NCI-H1092 (cell line): ENCODE measurements at places on chromosomes 2 and 18.

DNA sequence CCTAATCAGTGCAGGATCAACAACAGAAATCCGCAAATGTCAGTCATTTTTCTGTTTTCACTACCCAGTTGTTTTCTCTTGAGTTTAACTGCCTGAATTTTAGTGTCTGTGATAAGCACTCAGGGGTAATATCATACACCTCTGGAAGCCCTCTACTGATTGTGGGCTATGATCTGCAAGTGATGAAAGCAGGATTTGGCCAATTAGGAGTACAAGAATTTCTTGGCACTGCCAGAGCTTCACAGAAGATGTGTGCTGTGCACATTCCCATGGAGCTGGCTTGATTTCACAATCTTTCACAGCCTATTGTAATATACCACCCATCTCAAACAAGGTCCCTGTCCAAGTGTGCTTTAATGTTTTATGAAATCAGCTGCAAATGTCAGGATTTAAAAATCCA lies 27.3 kb upstream of the TDRD15 start:
- DNase-seq = no peak

DNA sequence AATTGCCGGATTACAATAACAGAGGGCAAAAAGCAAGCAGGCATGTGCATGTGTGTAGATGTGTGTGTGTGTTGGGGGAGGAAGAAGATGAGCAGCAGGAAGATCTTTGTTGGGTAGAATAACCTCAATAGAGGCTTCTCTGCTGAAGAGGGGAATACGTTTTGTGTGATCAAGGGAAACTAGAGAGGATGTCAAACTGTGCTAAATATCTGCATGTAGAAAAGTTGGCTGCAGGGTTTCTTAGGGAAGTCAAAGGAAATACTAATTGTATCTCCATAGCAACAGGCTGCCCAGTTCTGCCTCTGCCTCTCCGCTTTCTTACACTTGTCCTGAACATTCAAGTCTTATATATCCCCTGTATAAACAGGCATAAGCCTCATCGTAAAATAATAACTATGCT lies 190.1 kb upstream of the RND3 start:
- DNase-seq = no peak

- DNase-seq = no peak
These were observed 205.7 kb downstream of the BCL11A start for GRCh38 chr2:60347781-60348180.

DNA sequence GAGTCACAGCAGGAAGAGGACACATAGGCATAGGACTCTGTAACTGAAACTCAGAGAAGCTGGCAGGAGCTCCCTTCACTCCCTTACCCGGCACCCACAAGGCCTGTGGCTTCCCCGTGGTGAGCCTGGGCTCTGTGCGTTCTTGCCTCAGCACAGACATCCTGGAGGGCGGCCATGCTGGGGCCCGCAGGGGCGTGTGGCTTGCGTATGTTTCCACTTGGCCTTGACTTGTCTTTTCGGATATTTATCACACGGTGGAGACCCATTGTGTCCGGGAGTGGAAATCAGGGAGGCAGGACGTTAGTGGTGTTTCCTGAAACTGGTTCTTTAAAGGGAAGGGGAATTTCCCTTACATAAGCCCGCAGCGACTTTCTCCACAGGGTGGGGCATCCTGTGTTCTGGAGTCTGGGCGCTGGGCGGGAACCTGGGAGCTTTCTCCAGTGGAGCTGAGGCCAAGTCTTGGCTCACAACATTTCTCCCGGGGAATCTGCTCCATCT lies 49.9 kb upstream of the EML6 start:
- no peak for DNase-seq

GRCh38 chr18:49656073-49656692 lies 94.3 kb downstream of the LIPG start:
- DNase-seq = no peak

DNA sequence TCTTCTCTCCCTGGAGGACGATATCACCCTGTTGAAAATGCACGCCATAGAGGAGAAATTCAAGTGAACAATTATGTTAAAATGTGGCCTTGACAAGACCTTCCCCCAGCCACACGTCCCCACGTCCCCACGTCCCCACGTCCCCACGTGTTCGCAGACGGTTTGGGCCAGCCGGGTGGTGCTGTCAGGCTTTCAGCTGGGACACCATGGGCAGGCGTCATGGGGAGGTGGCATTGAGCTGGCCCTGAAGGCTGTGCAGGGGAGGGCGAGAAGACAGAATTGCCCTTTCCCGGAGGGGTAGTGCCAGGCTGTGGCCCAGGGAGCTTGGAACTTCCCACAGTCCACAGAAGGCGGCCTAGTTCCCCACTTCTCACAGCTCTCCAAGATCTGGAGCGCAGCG lies 240.7 kb upstream of the RAB6C start:
- no peak for DNase-seq

DNA sequence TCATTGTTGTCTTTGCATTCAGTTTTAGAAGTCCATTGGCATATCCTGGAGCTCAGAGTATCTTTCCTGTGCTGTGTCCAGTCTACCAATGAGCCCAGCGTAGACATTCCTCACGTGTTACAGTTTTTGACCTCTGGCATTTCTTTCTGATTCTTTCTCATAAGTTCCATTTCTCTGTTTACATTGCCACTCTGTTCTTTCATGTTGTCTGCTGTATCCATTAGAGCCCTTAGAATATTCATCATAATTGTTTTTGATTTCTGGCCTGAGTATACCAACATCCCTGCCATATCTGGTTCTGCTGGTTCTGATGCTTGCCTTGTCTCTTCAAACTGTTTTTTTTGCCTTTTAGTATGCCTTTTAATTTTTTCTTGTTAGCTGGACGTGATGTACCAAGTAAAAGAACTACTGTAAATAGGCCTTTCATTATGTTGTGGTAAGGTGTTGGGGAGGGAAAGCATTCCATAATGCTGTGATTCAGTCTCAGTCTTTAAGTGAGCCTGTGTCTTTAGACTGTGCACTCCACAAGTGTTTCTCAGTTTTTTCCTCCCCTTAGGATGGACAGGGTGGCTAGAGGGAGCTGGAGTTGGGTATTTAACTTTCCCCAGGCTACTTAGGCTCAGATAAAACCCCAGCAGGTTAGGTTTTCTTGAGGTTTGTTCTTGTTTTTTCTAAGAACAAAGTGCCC lies 35.6 kb downstream of the CEP192 start:
- DNase-seq = no peak

GRCh38 chr2:125364192-125364983 lies 1291.6 kb upstream of the GYPC start:
- DNase-seq = no peak

GRCh38 chr18:58341916-58342315 lies 287.0 kb downstream of the ALPK2 start:
- no peak for DNase-seq

DNA sequence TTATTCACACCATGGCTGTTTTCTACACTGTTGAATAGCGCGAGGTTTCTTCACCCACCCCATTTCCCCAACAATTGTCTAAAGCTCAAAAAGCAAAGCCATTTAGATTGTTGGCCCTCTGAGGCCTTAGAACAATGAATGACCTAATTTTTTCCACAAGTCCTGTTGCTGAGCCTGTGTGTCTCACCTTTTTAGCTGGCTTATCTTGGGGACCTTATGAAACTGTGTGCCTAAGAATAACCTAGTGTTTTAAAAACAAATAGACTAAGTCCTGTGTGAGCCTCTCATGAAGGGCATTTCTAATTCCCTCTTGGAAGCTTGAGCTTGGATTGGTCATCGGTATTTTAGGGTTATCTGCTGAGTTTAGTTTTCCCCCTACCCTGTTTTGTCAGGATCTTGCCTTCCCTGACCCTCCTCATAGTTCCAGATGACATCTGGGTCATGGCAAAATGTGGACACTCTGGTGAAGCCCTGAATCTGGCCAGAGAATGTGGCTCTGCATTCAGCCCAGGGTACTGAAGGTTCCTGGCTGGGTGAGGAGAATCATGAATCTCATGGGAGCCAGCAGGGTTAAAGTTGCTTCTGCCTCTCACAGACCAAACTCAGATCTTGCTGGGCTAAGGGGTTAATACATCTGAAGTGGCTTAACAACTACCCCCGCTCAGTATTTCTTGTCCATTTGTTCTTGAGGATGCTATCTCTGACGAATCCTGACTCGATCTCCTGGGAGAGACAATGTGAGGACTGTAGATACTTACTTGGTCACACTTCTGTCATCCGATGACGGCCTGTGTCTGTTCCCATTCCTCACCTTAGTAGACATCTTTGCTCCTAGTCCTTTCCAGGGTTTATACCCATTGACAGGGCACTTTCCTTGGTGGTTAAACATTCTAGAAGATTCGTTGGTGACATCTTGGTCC lies 104.2 kb upstream of the MAP4K3 start:
- DNase-seq = no peak

GRCh38 chr2:72136933-72137497 lies 10.6 kb downstream of the CYP26B1 start:
- no peak for DNase-seq

- DNase-seq = no peak
These were observed 70.4 kb downstream of the MRO start for GRCh38 chr18:50749421-50749820.

DNA sequence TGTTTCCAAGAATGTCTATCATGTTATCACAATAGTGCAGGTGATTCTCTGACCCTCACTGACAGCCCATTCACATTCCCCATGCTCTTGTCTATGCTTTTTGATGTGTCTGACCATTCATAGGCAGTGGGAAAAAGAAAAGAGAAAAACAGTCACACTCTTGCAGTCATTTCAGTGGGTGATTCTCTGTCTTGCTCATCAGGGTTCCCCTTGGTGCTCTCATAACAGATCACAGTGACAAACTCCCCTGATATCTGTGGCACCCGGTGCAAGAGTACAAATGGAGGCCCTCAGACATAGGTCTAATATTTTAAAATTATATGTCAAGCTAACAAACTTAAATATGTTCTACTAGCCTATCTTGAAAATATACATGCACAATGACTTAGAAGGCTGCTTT lies 72.7 kb upstream of the PPP1CB start:
- no peak for DNase-seq

DNA sequence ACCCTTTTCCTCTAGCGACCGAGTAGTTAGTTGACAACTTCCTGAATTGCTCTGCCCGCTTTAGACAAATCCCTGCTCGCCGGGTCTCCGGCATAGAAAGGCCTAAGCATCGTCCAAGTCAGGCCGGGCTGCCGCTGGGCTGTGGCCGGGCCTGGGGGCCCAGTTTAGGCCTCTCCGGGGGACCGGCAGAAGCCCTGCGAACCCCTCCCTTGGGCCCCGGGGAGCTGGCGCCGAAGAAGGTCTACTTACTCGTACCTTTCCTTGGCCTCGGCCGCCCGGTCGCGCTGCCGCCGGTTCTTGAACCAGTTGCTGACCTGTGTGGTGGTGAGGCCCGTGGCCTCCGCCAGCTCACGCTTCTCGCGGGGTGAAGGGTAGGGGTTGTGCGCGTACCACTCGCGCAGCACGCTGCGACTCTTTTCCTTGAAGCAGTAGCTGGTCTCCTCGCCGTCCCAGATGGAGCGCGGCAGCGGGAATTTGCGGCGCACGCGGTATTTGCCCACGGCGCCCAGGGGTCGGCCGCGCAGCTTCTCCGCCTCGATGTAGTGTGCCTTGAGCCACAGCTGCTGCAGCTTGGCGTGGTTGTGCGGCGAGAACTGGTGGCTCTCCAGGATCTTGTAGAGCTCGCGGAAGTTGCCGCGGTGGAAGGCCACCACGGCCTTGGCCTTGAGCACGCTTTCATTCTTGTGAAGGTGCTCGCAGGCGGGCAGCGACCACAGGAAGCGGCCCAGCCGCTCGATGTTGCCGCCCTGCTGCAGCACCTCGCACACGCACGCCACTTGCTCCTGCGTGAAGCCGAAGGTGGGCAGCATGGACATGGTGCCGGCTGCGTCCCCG lies 739 bp downstream of the SIX2 start:
- no peak for DNase-seq

- no peak for DNase-seq
These were observed 9.9 kb downstream of the FABP1 start for GRCh38 chr2:88117973-88118372.

DNA sequence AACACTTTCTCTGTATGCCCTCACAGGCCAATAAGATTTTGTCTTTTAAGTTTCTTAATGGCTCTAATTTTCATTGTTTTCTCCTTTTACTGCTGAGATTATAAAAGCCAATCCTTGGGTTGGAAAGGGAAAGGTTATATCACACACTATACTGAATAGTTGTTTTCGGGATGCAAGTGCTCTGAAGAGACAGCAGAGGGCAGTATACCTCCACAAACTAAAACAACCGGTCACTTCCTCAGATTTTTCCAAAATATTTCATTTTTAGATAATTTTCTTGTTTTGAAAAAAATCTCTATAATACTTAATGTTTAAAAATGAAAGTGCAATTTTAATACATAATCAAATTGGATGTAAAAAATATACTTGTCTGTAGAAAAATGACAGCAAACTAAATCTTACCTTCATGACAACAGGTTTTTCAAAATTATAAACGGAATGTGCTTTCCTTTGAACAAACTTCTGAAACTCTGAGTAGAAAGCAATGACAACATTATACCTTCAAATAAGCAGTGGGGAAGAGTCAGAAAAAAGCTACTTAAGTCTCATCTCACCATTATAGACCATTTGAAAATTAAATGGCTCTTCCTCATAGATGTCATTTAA lies 82.7 kb downstream of the ORC4 start:
- DNase-seq = no peak

DNA sequence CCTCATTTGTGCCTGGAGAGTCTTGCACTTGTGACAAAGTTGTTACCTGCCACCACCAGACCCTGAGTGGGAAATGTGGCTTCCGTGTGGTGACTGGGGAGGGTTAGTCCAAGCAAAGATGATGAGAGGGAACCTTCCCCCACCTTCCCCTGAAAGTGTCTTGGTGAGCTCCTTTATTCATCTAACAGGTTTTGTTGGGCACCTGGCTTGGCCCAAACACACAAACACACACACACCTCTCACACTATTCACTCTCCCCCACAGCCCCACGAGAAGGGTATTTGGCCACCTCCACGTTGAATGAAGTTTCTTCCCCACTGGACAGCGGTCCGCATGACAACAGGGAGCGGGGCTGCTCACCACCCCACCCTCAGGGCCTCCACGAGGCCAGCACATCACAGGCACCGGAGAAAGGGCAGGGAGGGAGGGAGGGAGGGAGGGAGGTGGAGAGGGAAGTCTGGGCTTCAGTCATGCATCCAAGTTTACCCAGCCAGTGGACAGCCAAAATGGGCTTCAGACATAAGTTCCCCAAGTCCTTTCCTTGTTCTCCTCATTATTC lies 1.4 kb downstream of the CIB4 start:
- no peak for DNase-seq

DNA sequence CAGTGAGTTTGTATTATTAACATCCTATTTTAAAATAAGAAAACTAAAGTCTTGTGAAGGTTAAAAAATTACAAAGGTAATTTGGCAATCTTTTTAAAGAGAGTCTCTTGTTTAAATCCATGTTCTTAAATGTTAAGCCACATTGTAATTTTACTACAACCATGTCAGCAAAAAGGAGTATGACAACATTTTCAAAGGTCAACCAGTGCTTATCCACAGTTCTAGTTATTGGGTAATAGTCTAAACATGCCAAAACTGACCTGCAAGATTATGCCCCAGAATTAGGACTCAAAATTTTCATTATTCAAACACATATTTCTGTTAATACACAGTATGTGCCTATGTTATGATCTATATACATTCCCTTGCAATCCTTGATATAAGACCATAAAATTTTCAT lies 1312.6 kb upstream of the CHAC2 start:
- DNase-seq = no peak

GRCh38 chr18:14912967-14913366 lies 165.0 kb downstream of the ANKRD30B start:
- DNase-seq = no peak
